Right atrium auricular region (tissue), 2 donors: ENCODE measurements at places on chromosomes 6 and 20. TPM values are rescaled to one million over a fixed set of nuclear protein-coding genes. Genes with fewer than 3 reads are reported as not detected.

- H3K4me3 ChIP-seq = no peak overlapping the region
- DNase-seq = no peak
- H3K27me3 ChIP-seq = no peaks in the 10 kb centered on the region
- no peak overlapping the region for H3K27ac ChIP-seq
Observed at GRCh38 chr20:11714886-11715285, 202.8 kb upstream of the BTBD3 start.

MYLIP gene
- 15.6 TPM for total RNA-seq

LY6G6C gene
- 1.3 TPM for total RNA-seq

VPS16 gene
- total RNA-seq = 16.4 TPM
